Retina (tissue), 1 donor: ENCODE measurements at places on chromosomes 4 and X.

DNA sequence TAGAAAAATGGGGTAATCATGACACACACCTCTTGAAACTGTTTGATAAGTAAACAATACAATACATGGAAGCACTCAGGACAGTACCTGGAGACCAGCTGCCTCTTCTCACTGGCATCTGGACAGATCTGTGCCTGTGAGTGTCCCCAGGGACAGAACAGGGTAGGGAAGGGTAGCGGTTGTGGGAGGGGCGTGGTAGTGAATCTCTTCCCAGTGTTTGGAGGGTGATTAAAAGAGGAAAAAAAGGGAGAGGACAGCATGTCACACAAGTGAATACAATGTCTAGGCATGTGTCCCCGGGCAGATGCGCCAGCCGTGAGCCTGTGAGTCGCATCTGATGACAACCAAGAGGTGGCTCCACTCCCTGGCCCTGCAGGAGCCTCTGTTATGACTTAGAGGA, 138.8 kb upstream of the MSX1 start:
- no peak for DNase-seq

- no peak for DNase-seq
Measured at GRCh38 chrX:3518870-3519269, 172.4 kb upstream of the MXRA5 start.

DNA sequence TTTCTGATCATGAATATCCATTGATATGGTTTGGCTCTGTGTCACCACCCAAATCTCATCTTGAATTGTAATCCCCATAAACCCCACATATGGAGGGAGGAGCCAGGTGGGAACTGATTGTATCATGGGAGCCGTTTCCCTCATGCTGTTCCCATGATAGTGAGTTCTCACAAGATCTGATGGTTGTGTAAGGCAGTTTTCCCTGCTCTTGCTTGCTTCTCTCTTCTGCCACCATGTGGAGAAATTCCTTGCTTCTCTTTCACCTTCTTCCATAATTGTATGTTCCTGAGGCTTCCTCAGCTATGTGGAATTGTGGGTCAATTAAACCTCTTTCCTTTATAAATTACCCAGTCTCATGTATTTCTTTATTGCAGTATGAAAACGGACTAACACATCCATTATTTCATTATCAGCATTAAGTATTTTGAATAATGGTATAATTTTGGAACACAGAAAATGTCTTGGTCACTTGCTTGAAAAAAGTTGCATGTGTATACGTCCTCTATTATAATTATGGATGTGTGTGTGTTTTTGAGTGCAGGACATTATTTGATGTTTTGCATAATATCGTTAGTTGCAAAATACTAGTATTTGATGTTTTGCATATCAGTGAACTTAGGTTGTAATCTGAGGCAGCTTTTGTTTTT, 334.6 kb downstream of the PCDH10 start:
- no peak for DNase-seq

DNA sequence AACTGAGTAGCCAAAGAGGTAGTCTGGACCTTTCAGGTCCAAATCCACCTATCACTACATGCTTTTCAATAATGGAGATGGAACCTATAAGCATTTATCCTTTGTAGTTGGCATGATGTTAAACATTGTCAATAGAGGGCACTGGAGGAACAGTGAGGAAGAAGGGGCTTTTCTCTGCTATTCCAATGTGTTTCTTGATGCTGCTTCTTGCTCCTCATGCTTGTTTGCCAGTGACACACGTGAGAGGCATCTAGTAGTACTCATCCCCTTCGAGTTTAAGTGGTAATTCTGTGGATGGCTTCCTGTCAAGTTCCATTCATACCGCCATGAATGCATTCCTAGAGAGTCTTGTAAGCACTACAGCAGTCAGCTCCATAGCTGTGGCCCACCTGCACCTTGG, 84.0 kb downstream of the NAA11 start:
- DNase-seq = no peak

GRCh38 chr4:47715716-47716416, 122.0 kb downstream of the CORIN start:
- no peak for DNase-seq

DNA sequence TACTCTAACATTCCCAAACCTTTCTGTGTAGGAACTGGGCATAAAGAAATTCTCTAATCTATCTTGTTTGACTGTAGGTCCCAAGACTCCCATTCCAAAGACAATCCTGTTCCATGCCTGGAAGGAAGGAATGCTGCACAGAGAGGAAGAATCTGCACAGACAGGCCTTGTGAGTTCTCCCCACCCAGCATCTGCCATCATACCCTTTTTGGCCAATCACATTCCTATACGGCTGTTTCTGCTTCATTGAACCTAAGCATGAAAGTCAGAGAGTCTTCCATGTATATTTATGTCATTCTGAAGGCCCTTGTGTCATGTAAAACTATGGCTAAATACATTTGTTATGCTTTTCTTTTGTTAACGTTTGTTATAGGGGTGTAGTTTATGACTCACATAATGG, 667.7 kb upstream of the IGFBP7 start:
- DNase-seq = no peak

GRCh38 chr4:94548571-94548970, 96.8 kb downstream of the PDLIM5 start:
- no peak for DNase-seq

GRCh38 chr4:126992910-126993309, 639.8 kb upstream of the INTU start:
- no peak for DNase-seq

GRCh38 chr4:22020129-22020528, 71.6 kb upstream of the KCNIP4 start:
- DNase-seq = no peak

- no peak for DNase-seq
Measured at GRCh38 chr4:116016201-116016600, 902.8 kb upstream of the NDST4 start.

DNA sequence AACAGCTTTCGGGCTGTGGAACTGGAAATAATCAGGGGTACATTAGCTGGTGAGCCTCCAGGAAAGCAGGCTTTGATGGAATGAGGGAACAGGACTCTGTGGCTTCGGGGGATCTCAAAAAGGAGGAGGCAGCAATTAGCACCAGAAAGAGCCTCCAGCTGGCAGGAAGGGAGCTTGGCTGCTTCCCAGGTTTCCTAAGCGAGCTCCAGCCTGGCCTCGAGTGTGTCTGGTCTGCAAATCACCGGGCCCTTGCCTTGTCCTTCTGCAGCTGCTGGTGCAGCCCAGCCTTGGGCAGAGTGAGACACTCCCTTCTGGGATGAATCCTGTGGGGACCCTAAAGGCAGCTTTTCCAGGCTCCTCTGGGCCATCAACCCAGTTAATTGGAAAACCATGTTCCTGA, 10.7 kb upstream of the PDHA1 start:
- DNase-seq = no peak

GRCh38 chr4:166498546-166498945, 625.5 kb downstream of the TLL1 start:
- no peak for DNase-seq

- no peak for DNase-seq
Measured at GRCh38 chr4:80187677-80188076, 9.6 kb upstream of the PRDM8 start.
